Stimulated activated CD4-positive, alpha-beta T cell treated with anti-CD3 and anti-CD28 coated beads, Interleukin-1b, Interleukin-23, amount 100 ng/mL, for 48 hours (primary cell): ENCODE measurements at places on chromosomes 12 and 14.

DNA sequence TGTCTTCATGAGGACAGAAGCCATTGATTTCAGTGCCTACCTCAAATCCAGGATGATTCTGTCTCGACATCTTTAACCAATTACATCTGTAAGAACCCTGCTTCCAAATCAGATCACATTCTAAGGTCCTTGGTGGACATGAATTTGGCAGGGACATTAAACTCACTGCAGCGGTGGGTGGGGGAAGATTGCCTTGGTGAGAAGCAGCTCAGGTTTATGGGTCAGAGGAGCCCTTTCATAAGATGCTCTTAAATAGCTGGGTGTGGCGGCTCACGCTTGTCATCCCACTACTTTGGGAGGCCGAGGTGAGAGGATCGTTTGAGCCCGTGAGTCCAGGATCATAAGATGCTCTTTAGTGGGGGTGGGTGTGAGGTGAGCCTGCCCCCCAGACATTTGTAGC is 42.9 kb downstream of the ELK3 start:
- DNase-seq: no peak

DNA sequence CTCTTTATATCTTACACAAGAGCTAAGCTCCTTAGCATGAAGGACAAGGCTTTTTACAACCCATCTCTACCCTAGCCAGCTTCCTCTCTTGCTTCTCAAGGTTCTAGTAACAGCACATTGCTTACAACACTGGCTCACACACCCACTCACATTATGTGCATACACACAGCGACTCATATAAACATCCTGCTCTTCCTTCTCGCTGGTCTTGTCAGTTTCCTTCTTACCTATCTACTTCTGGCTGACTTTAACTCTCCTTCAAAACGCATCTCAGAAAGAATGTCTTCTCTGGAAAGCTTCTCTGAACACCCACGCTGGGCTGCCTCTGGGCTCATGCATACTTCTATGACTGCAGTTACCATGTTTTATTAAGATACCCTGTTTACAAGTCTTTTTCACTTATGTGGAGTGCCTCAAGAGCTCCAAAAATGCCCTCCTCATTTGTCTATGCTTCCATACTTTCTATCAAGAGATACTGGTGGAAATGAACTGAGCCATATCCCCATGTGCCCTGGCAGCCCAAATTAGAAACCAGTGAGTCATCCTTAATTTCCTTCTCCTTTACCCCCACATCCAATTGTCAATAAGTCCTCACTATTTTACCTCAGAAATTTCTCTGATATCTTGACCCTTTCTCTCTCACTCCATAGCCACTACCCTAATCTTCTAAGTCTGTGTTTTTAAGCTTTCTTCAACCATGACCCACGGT is 126.9 kb upstream of the KRAS start:
- peak; percentile 48 for DNase-seq

- peak; percentile 19 for DNase-seq
These were observed 6.0 kb upstream of the UBE2N start for GRCh38 chr12:93447555-93448290.

GRCh38 chr14:61330511-61330910 is 9.1 kb downstream of the PRKCH start:
- DNase-seq: no peak

DNA sequence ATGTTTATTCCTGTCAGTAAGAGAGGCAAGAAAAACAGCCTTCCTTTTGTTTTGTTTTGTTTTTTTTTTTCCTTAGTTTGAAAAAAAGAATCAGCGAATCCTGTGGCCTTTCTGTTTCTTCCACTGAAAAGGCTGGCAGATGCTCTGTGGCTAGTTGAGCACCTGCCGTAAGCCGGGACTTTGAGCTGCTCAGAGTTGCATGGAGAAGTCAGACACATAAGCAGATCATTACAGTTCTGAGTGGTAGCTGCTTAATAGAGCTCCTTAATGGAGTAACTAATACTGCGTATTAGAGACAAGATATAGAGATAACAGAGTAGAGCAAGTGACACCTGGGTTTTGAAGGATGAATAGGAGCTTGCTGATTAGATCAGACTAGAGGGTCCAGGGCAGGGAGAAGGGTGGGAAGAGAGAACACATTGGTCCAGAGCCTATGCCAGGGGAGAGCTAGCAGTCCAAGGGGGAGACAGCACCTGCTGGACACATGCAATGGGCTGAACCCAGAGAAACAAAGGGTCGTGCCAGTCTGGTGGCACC is 129.4 kb downstream of the TSPAN9 start:
- DNase-seq: no peak

GRCh38 chr14:64688811-64689281 is 15.4 kb upstream of the PLEKHG3 start:
- DNase-seq: no peak

- DNase-seq: no peak
These were observed 79.0 kb downstream of the VWF start for GRCh38 chr12:6045438-6045837.

DNA sequence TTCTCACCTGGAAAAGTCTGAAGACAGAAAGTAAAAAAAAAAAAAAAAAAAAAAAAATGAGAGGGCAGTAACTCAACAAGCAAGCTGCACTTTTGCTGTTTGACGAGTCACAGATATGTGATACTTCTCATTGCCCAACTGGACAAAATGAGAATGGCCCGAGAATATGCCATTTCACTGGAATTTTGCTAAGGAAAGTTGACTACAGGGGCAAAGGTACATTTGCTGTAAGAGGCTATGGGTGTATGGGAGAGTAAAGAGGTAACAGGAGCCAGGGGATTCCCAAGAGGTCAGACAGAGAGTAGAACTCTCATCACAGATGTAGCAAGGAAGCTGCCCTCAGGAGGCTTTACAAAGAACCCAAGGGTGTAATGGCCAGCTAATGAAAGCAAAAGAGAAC is 22.9 kb downstream of the KIF21A start:
- DNase-seq: no peak

GRCh38 chr14:105473677-105474482 is 741 bp upstream of the CRIP2 start:
- peak; percentile 54 for DNase-seq

- no peak for DNase-seq
These were observed 372.5 kb upstream of the DDHD1 start for GRCh38 chr14:53525608-53526007.

GRCh38 chr12:126139355-126139754 is 1074.1 kb downstream of the AACS start:
- DNase-seq: no peak

- DNase-seq: no peak
These were observed 1043.2 kb upstream of the TMEM132C start for GRCh38 chr12:127223731-127224130.

- no peak for DNase-seq
These were observed 53.6 kb downstream of the LRRIQ1 start for GRCh38 chr12:85089792-85090191.

- no peak for DNase-seq
These were observed 447.0 kb downstream of the SLC16A7 start for GRCh38 chr12:60042835-60043234.

GRCh38 chr12:102957339-102958050 is at the start of gene ASCL1:
Gene ASCL1 (plus strand): TSS chr12:102957674. CDS start chr12:102958245, 571 bp downstream.
- no peak for DNase-seq

GRCh38 chr12:42589465-42590329 is at the start of gene PRICKLE1:
Gene PRICKLE1 (minus strand): TSS chr12:42589746. CDS start chr12:42472516, 117,230 bp downstream.
- DNase-seq: peak; percentile 2

GRCh38 chr12:55019784-55020183 is at the start of gene NEUROD4:
Gene NEUROD4 (plus strand): TSS chr12:55019974. CDS start chr12:55026440, 6,466 bp downstream.
- DNase-seq: peak; percentile 6

GRCh38 chr14:92409043-92409442 is 86.1 kb downstream of the SLC24A4 start:
- DNase-seq: no peak

- DNase-seq: no peak
These were observed 565 bp downstream of the CCDC77 start for GRCh38 chr12:402029-402389.

GRCh38 chr12:100279607-100280244 is 12.7 kb downstream of the SCYL2 start:
- no peak for DNase-seq

- DNase-seq: no peak
These were observed 105.2 kb downstream of the ZFC3H1 start for GRCh38 chr12:71558445-71558844.

GRCh38 chr12:120249875-120250795 is 15.4 kb downstream of the PXN start:
- DNase-seq: no peak
